ENCODE measurements at places on chromosomes 16 and 17. TPM values are rescaled to one million over a fixed set of nuclear protein-coding genes. Genes with fewer than 3 reads are reported as not detected.

Gene TNRC6A
- total RNA-seq = 49.3 TPM

Gene OR3A3
- total RNA-seq = not detected

Gene CORO1A
- 24.4 TPM for total RNA-seq

Gene DNAH17
- 0.15 TPM for total RNA-seq

Gene NPIPB13
- 10.2 TPM for total RNA-seq

Gene CTF1
- total RNA-seq = 4.5 TPM

Gene METTL16
- total RNA-seq = 46.4 TPM
